Gastroesophageal sphincter (tissue), 4 donors: ENCODE measurements at places on chromosomes 4 and X.
A peak's percentile ranks its signal among the peaks of the same experiment; 100 is the strongest.

DNA sequence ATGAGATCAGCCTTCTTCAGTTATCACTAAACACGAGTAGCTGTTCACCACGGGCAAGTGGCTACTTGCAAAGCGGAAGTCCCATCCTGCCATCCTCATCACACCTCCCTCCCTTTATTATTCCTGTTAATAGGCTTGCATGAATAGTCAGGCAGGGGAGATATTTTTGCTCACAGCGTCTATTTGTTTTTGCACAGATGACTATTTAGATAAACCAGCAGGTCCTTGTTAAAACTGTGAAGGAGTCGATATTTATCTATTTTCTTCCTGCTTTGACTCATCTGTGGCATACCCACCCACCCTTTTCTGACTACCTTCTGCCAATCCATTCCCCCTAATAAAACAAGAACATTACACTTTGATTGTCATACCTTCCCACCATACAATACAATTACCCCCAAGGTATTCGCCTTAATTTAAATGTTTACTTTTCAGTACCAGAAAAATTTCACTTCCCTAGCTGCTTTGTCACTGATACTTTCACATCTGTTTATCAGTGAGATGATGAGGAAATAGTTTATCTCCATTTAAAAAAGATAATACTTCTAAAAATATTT, 96.6 kb upstream of the BANK1 start:
- no peak for ATAC-seq

GRCh38 chr4:81606801-81607501, 135.2 kb upstream of the RASGEF1B start:
- ATAC-seq = peak; percentile 57

- ATAC-seq = no peak
These were observed 16.5 kb downstream of the THAP6 start for GRCh38 chr4:75530556-75531322.

DNA sequence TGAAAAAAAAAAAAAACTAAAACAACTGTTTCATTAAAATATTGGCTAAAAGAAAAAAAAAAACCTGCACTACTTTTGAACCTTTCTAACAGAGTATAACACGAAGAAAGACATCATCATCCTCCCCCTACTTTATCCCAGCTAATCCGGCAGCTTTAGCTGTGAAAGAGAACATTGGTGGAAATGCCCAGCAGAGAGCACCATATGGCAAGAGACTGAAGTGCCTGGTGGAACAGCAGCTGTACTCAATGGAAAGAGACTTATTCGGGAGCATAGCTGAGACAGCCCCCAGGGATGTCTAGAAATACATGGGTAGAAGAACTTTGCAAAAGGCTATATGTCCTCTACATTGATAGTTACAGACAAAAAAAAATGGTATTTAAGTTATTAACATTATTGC, 30.3 kb downstream of the STPG2 start:
- no peak for ATAC-seq

GRCh38 chrX:105168577-105168976, 51.9 kb downstream of the TEX13A start:
- ATAC-seq = no peak

GRCh38 chr4:109945056-109945455, 32.4 kb downstream of the EGF start:
- ATAC-seq = no peak

DNA sequence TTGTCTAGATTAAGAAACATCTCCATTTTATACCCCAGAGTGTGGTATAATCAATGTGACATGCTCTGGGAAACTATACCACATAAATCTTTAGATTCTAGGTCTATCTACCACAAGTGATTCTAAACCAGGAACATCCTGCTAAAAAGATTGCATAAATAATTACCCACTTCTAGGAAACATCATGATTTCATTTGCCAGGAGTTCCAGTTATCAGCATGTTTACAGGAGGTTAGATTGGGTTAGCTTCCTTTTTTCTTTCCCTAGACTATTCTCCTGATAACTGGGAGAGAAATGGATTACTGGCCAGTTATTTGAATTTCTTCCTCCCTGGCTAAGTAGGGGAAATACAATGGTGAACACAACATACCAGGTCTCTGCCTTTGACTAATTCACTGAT, 230.3 kb upstream of the BOD1L1 start:
- no peak for ATAC-seq

DNA sequence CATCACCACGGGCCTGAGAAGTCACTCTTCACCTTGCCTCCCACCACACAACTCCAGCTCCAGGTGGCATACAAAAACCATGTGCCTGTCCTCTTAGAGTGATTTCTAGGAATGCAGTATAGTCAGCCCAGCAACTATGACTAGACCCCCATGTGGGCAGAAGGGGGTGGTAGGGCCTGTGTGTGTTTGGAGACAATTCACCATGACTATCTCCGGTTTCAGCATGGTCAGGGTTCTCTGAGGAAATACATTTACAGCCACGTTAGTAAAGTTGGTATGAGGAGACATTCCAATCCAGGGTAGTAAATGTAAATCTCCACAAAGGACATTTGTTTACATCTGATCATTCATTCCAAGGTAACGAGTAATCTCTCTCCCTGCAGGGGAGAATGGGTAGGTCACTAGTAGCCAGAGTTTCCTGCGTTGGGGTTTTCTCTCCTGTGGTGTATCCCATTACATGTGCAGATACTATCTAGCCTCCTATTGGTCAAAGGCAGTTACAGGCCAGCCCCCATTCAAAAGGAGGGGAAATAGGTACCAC, 4.2 kb upstream of the MTMR1 start:
- no peak for ATAC-seq
